Pancreas (tissue), 10 donors: ENCODE measurements at places on chromosomes 3 and 15. TPM values are rescaled to one million over a fixed set of nuclear protein-coding genes. Genes with fewer than 3 reads are reported as not detected.

- DNase-seq: no peak
- H3K4me3 ChIP-seq: peak overlapping the region; percentile 98
- H3K4me1 ChIP-seq: no peaks in the 10 kb centered on the region
- H3K27ac ChIP-seq: peak overlapping the region; percentile 88
- no peaks in the 10 kb centered on the region for H3K36me3 ChIP-seq
Measured at GRCh38 chr15:50907601-50908208, 778 bp upstream of the AP4E1 start.

PAQR5 gene
- total RNA-seq: 7.1 TPM

DNA sequence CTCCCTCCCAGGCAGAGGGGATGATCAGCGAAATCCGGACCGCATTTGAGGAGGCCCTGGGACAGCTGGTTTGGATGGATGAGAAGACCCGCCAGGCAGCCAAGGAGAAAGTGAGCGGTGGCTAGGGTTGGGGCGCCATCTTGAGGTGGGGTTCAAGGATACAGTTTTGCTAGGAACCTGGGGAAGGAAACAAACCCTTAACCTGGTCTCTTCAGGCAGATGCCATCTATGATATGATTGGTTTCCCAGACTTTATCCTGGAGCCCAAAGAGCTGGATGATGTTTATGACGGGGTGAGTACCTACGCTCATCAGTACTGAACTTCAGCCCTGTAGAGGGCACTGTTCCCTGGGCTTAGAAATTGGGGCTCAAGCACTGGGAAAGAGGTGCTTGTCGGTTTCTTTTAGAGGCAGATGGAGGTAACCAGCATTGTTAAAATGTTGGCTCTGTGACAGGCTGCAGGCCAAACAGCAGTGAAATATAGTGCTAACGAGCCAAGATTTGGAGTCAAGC lies 9.6 kb upstream of the PSMD2 start:
- H3K4me3 ChIP-seq: no peak overlapping the region
- H3K36me3 ChIP-seq: no peaks in the 10 kb centered on the region
- no peak for DNase-seq
- no peak overlapping the region for H3K27ac ChIP-seq
- H3K4me1 ChIP-seq: no peaks in the 10 kb centered on the region

DNA sequence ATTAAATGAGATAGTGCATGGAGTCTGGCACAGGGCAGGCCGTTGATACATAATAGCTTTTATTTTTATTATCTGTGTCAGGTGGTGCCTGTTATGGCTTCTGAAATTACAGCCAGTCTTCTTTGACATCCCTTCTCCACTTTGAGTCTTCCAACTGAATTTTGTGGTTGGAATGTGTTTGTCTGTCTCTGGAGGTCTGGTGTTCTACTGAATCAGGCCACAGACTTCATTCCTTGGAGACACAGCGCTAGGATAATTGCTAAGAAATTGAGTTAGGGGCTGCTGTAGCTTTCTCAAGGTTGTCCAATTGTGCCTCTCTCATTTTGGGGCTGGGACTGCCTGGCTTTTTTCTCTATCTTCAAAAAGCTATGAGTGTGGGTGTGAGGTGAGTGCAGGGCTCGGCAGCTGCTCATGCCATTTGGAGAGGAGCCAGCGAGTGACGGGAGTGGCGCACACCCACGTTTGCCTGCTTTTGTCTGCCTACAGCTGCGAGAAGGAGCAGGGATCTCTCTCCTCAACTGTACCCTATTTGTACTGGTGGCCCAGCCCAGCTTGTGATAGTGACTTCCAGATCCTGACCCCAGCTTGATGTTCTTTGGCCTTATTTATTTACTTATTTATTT lies 49.8 kb upstream of the SYN2 start:
- no peaks in the 10 kb centered on the region for H3K36me3 ChIP-seq
- no peak overlapping the region for H3K27ac ChIP-seq
- DNase-seq: no peak
- no peaks in the 10 kb centered on the region for H3K4me1 ChIP-seq

SLC6A11 gene
- total RNA-seq: 0.06 TPM

DNA sequence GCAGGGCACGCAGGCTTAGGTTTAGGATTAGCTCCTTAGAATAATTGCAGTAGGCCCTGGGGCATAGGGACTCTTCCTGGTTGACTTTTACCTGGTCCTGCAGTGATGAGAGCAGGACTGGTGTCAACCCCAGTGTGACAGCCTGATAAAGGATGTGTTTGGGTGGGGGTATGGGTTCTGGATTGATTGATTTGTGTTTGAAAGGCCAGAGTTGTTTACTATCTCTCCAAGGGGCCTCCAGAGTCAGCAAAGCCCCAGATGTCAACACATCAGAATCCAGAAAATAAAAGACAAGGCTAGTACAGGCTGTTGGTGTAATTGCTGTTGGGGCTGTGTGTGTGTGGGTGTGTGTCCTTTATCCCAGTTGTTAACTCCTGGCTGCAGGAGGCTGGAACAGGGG lies 122.3 kb downstream of the CHRNA7 start:
- no peak overlapping the region for H3K4me3 ChIP-seq
- H3K27me3 ChIP-seq: no peaks in the 10 kb centered on the region
- H3K36me3 ChIP-seq: no peaks in the 10 kb centered on the region
- no peaks in the 10 kb centered on the region for H3K4me1 ChIP-seq

- H3K27me3 ChIP-seq: no peaks in the 10 kb centered on the region
- H3K4me3 ChIP-seq: no peak overlapping the region
- DNase-seq: no peak
- no peaks in the 10 kb centered on the region for H3K36me3 ChIP-seq
Measured at GRCh38 chr15:35448294-35448693, 97.7 kb downstream of the DPH6 start.

DNA sequence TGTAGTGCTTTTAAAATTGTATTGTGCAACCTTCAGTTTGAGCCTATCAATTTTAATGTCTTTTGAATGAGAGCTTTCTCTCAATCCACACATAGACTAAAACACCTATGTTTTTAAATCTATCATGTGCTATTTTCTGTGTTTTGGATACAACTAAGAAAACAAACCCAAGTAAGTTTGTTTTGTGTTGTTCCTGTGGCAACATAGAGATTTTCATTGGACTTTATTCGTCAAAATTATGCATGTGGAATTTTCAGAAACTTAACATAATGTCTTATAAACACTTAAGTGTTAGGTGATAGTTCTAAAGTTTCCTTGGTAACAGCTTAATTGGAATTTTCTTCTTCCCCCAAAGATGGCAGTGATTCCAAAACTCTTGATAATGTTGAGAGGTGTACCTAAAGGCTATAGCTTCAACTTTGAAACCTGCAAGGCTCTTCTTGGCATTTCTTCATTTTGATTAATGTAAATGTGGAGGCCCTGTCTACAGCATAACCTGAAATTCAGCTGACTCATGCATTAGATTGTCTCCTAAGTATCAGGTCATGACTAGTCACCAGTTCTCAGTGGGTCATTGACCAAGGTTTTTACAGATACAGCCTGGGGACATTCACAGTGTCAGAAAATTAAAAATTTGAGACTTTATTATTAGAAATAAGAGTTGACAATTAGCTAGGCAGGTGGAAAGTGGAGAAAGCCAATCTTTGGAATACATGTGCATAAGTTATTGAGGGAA lies 44.4 kb downstream of the COL6A5 start:
- H3K27me3 ChIP-seq: no peaks in the 10 kb centered on the region
- no peak overlapping the region for H3K4me3 ChIP-seq
- no peak for DNase-seq
- no peaks in the 10 kb centered on the region for H3K36me3 ChIP-seq

DNA sequence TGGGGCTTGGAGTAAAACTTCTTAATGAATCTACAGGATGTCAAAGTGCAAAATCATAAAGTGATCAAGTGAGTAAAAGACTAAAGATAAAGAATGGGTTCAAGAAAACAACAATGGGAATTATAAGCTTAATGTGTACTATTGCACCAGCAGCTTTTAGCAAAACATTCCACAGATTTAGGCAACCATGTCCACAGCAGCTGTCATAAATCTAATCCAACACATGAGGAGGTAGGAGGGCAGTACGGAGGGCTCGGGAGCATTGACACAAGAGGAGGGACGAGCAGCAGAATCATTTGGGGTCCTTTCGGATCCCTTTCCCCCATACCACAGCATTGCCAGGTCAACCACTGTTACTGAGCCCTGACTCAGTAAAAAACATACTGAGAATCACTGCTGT lies 464.3 kb upstream of the WNT5A start:
- DNase-seq: no peak
- H3K27ac ChIP-seq: no peak overlapping the region
- H3K27me3 ChIP-seq: no peaks in the 10 kb centered on the region
- H3K36me3 ChIP-seq: no peaks in the 10 kb centered on the region
- no peaks in the 10 kb centered on the region for H3K4me1 ChIP-seq

- no peak overlapping the region for H3K4me3 ChIP-seq
- no peak overlapping the region for H3K27ac ChIP-seq
- peaks cover 5% of the 10 kb centered on the region for H3K4me1 ChIP-seq
Measured at GRCh38 chr3:167066977-167067786, 312.9 kb downstream of the ZBBX start.

- no peak for DNase-seq
- H3K4me3 ChIP-seq: peak overlapping the region; percentile 11
- H3K27ac ChIP-seq: peak overlapping the region; percentile 77
- H3K27me3 ChIP-seq: no peaks in the 10 kb centered on the region
- H3K4me1 ChIP-seq: peaks cover 27% of the 10 kb centered on the region
Measured at GRCh38 chr15:99704444-99704838, 28.8 kb downstream of the LYSMD4 start.

PIGB gene
- 5.8 TPM for total RNA-seq

DNA sequence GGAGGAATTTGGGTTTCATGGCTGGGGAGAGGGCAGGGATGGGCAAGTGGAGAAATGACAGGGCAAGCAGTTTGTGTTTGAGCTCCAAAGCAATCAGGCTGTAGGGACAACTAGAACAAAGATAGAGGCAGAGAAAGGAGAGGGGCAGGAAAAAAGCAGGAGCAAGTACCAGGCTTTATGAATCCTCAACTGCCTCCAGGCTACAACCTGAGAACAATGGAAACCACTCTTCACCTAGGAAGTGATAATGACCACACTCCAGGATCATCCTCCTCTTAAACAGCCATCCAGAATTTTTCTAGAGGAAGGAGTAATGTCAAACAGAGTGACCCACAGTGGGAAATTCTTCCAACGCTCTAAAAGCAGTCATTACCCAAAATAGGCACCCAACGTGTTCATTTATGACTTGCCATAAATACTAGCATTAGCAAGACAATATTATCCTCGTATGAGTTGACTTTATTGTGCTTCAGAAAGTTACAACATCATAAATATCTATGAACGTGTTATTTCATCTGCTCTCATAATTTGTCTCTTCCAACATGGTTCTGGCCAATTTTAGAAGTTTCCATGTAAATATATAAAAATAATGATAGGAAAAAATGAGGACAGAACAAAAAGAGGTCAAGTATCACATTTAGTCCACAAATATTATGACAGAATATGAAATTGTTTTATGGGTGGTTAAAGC lies 50.5 kb downstream of the TNFAIP8L3 start:
- no peak for DNase-seq
- no peak overlapping the region for H3K4me3 ChIP-seq
- H3K4me1 ChIP-seq: peaks cover 14% of the 10 kb centered on the region
- no peaks in the 10 kb centered on the region for H3K27me3 ChIP-seq

GRCh38 chr3:81886081-81886480 lies 124.6 kb upstream of the GBE1 start:
- DNase-seq: no peak
- no peak overlapping the region for H3K4me3 ChIP-seq
- no peaks in the 10 kb centered on the region for H3K4me1 ChIP-seq
- no peaks in the 10 kb centered on the region for H3K36me3 ChIP-seq
- H3K27ac ChIP-seq: no peak overlapping the region
- H3K27me3 ChIP-seq: no peaks in the 10 kb centered on the region

GRCh38 chr3:81442758-81443456 lies 318.5 kb downstream of the GBE1 start:
- no peaks in the 10 kb centered on the region for H3K4me1 ChIP-seq
- H3K36me3 ChIP-seq: no peaks in the 10 kb centered on the region
- no peak overlapping the region for H3K27ac ChIP-seq
- no peak overlapping the region for H3K4me3 ChIP-seq

DNA sequence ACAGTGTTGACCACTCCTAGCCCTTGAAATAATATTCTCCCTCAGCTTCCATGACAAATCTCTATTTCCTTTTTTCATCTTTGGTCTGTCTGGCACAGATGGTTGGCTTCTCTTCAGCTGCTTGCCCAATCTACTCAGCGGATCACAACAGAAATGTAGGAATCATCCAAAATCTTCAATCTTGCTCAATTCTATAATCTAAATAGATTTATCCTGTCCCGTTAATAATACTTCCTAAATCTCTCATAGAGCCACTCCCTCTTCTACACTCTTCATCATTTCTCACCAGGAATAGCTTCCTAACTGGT lies 3.8 kb downstream of the PEAK1 start:
- H3K4me1 ChIP-seq: peaks cover 16% of the 10 kb centered on the region
- no peak overlapping the region for H3K4me3 ChIP-seq
- DNase-seq: no peak
- no peaks in the 10 kb centered on the region for H3K36me3 ChIP-seq
- H3K27ac ChIP-seq: no peak overlapping the region

GRCh38 chr15:38651328-38652038 lies 86.9 kb upstream of the RASGRP1 start:
- H3K36me3 ChIP-seq: no peaks in the 10 kb centered on the region
- H3K4me3 ChIP-seq: no peak overlapping the region
- no peaks in the 10 kb centered on the region for H3K4me1 ChIP-seq
- no peak for DNase-seq
- H3K27me3 ChIP-seq: no peaks in the 10 kb centered on the region
- no peak overlapping the region for H3K27ac ChIP-seq

DNA sequence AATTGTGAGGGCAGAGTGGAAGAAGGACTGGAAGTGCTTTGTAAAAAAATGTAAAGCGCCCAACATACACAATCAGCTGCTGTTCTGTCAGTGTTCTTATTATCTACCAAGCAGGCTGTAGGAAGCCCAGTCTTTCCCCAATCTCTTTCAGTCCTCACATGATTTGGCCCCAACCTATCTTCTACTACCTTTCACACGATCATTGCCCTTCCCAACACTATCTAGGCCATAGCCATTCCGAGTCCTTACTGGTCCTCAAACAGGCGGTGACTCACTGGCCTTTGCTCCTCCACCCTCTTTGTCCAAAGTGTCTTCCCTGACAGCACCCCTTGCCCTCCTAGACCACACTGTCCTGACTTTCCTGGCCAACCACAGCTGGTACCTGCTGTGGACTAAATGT lies 861 bp upstream of the RFT1 start:
- H3K4me3 ChIP-seq: peak overlapping the region; percentile 91
- peak overlapping the region; percentile 90 for H3K27ac ChIP-seq
- peaks cover 7% of the 10 kb centered on the region for H3K4me1 ChIP-seq
- H3K27me3 ChIP-seq: no peaks in the 10 kb centered on the region
- no peaks in the 10 kb centered on the region for H3K36me3 ChIP-seq

BSN gene
- total RNA-seq: 0.66 TPM

DNA sequence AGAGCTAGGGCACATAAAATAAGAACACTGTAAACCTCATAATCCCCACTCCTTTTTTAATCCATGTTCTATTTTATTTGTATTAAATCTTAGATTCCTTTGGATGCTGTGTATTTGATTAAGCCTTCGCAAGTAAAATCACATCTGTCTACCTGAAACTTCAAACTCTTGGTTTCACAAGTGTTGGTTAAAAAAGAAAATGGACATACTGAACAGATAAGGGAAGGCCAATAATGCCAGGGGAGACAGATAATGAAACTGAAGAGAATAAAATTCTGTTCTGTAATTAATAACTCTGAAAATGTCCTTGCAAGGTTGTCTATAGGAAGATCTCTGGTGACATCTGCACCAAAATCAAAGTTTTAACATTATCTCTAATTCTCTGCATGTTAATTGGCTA lies 114.2 kb downstream of the ULK4 start:
- no peaks in the 10 kb centered on the region for H3K36me3 ChIP-seq
- H3K27me3 ChIP-seq: no peaks in the 10 kb centered on the region
- H3K27ac ChIP-seq: no peak overlapping the region
- no peak overlapping the region for H3K4me3 ChIP-seq
- H3K4me1 ChIP-seq: no peaks in the 10 kb centered on the region

- no peaks in the 10 kb centered on the region for H3K27me3 ChIP-seq
- no peak overlapping the region for H3K27ac ChIP-seq
- DNase-seq: no peak
- H3K36me3 ChIP-seq: no peaks in the 10 kb centered on the region
- no peaks in the 10 kb centered on the region for H3K4me1 ChIP-seq
Measured at GRCh38 chr3:126537730-126538281, 13.9 kb downstream of the CHST13 start.

ST8SIA2 gene
- total RNA-seq: not detected
